ENCODE measurements at places on chromosomes 1 and 21.

DNA sequence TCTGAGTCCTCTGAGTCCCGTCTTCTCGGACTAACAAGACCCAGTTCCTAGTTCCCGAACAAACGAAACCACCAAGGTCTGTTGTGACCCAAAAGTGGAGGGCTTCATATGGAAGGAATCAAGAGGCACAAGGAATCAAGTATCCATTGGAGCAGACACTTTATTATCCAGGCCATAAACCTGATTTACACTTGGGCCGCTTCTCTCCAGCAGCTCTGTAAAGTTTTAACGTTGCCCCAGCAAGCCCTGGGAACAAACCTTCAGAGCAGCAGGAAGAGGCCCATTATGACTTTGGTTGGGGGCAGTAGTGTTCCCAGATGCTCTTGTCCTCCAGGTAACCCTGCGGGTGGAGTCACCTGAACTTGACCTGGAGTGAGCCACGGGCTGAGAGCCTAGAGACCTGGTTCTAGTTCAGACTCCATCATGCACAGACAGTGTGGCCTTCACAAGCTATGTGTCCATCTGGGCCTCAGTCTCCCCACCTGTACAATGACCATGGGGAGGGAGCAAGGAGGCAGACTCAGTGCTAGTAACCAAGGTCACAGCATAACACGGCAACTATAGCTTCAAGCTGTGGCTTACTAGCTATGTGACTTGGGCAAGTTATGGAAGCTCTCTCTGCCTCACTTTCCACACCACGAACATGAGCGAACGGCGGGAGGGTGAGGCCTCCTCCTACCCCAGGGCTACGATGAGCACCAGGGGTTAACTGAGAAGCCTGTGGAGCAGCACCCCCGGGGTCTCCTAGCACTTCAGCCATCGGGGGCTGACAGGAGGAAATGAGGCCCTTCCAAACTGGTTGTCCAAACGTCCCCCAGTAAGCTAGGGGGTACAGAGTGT, 95.7 kb downstream of the GLIS1 start:
- no peak for DNase-seq

GRCh38 chr1:156704930-156705320, 458 bp downstream of the CRABP2 start:
- DNase-seq: peak; percentile 83

- no peak for DNase-seq
Measured at GRCh38 chr1:40986956-40987355, 7.5 kb downstream of the CTPS1 start.

DNA sequence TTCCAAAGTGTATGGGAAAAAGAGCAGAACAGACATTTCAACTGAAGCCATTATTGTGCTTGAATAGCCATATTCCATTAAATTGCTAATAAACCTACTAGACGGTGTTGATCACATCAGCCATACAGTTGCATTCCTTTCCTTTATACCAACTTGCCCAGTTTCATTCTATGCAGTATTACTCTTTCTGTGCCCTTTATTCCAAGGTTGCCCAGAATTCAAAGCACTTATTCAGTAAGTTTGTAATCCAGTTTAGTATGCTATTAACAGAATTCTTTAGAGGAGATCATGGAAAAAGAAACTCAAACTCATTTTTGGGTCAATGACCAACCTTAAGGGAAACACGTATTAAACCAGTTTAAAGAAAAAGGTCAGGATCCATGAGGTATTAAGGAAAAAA, 89.5 kb downstream of the DDAH1 start:
- peak; percentile 28 for DNase-seq

GRCh38 chr1:177873238-177873637, 96.6 kb downstream of the SEC16B start:
- DNase-seq: no peak

DNA sequence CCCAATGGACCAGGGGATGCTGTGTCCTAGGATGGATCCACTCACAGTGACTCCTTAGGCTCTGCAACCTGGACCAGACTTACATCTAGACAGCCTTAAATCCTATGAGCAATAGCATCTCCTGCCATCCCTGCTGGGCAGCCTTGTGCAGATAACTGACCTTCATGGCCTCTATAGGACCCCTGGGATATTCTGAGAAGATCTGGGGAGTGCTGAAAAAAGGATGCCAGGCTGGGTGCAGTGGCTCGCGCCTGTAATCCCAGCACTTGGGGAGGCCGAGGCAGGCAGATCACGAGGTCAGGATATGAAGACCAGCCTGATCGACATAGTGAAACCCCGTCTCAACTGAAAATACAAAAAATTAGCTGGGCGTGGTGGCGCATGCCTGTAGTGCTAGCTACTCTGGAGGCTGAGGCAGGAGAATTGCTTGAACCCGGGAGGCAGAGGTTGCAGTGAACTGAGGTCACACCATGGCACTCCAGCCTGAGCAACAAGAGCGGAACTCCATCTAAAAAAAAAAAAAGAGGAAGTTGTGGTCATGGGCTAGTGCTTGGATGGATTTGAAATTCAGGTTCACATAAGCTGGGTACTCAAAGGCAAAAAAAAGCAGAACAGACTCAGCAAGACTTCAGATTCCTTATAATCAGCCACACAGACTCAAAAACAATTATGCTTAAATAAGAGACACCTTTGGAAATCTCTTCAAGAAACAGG, 10.9 kb upstream of the SH2D1B start:
- DNase-seq: no peak

DNA sequence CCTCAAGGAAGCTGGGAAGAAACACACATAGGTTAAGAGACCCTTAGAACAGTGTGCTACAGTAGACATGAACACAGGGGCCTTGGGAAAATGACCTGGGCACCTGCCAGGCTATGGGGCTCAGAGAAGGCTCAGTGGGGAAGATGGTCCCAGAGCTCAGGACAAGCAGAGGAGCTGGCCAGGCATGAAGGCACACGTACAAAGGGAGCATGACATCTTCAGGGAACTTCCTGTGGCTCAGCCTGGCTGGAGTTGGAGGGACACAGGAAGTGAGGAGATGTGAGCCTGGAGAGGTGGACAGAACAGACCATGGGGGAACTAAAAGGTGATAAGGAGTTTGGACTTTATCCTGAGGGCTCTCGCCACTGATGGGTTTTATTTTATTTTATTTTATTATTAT, 3.8 kb upstream of the SLC50A1 start:
- no peak for DNase-seq
